ENCODE measurements at places on chromosomes 13 and 19.

DNA sequence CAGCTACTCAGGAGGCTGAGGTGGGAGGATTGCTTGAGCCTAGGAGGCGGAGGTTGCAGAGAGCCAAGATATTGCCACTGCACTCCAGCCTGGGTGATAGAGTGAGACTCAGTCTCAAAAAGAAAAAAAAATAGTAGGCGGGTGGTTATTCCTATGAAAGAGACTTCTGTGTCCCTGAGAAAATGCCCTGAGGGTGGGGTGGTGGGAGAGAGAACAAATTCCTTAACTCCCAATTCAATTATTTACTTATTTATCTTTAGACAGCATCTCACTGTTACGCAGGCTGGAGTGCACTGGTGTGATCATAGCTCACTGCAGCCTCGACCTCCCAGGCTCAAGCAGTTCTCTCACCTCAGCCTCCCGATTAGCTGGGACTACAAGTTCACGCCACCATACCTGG lies 10.3 kb upstream of the EEF2 start:
- DNase-seq: no peak

- no peak for DNase-seq
These were observed 519.9 kb upstream of the SPRY2 start for GRCh38 chr13:80860845-80861244.

DNA sequence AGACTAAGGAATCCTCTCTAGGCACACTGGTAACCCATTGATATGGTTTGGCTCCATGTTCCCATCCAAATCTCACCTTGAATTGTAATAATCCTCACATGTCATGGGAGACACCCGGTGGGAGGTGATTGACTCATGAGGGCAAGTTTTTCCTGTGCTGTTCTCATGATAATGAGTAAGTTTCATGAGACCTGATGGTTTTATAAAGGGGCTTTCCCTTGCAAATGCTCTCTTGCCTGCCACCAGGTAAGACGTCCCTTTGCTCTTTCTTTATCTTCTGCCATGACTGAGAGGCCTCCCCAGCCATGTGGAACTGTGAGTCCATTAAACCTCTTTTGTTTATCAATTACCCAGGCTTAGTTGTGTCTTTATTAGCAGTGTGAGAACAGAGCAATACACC lies 81.4 kb upstream of the GPC6 start:
- no peak for DNase-seq

- DNase-seq: no peak
These were observed 40.3 kb upstream of the UFM1 start for GRCh38 chr13:38309397-38309796.

- no peak for DNase-seq
These were observed 33.5 kb downstream of the DOCK9 start for GRCh38 chr13:98944336-98944735.

DNA sequence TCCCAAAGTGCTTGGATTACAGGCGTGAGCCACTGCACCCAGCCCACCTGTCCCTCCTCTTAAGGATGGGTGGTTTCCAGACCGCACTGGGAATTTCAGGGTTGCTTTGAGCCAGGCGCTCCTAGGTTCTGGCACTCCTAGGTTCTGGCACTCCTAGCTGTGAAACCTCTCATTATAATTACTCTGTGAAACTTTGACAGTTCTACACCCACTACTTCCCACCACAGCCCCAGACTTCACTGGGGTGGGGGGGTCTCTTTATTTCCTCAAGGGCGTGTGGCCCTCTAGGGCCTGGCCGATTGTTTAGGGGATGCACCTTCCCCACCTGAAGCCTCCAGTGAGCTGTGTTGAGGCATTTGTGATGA lies 2.3 kb upstream of the ADAMTS10 start:
- DNase-seq: no peak

GRCh38 chr13:59413126-59413525 lies 750.6 kb downstream of the DIAPH3 start:
- DNase-seq: no peak

DNA sequence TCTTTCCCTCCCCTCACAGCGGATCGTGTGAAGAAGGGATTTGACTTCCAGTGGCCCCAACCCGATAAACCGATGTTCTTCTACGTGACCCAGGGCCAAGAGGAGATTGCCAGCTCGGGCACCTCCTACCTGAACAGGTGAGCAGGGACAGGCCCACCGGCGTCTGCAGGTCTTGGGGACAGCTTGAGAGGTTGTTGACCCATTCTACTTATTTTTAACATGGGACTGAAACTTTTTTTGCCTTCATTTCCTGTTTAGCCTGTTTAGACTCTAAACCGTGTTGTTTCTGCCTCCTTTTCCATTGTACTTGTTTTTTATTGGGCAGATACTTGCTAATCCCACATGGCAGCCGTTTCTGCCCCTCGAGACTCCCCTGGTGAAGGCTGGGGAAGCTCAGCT lies 28.5 kb downstream of the UPF1 start:
- DNase-seq: no peak

GRCh38 chr13:112846411-112847115 lies 122.5 kb upstream of the MCF2L start:
- no peak for DNase-seq
